ENCODE measurements at places on chromosomes 7 and 10. TPM values are rescaled to one million over a fixed set of nuclear protein-coding genes. Genes with fewer than 3 reads are reported as not detected.

Gene AFAP1L2
- 0.77 TPM for total RNA-seq

- DNase-seq, result no peak
- no peaks in the 10 kb centered on the region for H3K4me1 ChIP-seq
- no peaks in the 10 kb centered on the region for H3K27me3 ChIP-seq
- H3K36me3 ChIP-seq, result peaks cover 3% of the 10 kb centered on the region
- no peak overlapping the region for H3K4me3 ChIP-seq
These were observed 63.5 kb upstream of the BTBD16 start for GRCh38 chr10:122207596-122207995.

DNA sequence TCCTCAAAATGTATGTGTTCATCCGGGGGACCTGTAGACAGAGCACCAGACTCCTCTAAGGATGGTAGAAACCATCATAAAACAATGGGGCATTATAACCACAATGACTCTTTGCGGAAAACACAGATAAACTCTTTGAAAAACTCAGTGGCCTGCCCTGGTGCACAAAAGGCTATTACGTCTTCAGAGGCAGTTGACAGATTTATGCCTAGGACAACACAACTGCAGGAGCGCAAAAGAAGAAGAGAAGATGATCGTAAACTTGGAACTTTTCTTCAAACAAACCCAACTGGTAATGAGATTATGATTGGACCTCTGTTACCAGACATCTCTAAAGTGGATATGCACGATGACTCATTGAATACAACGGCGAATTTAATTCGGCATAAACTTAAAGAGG, 6.0 kb downstream of the RBM48 start:
- H3K36me3 ChIP-seq, result peaks cover 37% of the 10 kb centered on the region
- no peaks in the 10 kb centered on the region for H3K27me3 ChIP-seq
- no peak for DNase-seq
- H3K27ac ChIP-seq, result no peak overlapping the region

- DNase-seq, result no peak
- H3K27ac ChIP-seq, result no peak overlapping the region
- no peak overlapping the region for H3K4me3 ChIP-seq
- peaks cover 42% of the 10 kb centered on the region for H3K27me3 ChIP-seq
These were observed 369.9 kb downstream of the WDR11 start for GRCh38 chr10:121221072-121221471.

Gene PRPS1L1
- total RNA-seq, result not detected

Gene POLR2J2
- 4.1 TPM for total RNA-seq

- H3K4me1 ChIP-seq, result no peaks in the 10 kb centered on the region
- H3K4me3 ChIP-seq, result no peak overlapping the region
- DNase-seq, result no peak
- no peaks in the 10 kb centered on the region for H3K27me3 ChIP-seq
These were observed 399.4 kb downstream of the PLXDC2 start for GRCh38 chr10:20215547-20216152.

Data from PC-3 (cell line).